ENCODE measurements at places on chromosomes 7 and 10.
A peak's percentile ranks its signal among the peaks of the same experiment; 100 is the strongest.

DNA sequence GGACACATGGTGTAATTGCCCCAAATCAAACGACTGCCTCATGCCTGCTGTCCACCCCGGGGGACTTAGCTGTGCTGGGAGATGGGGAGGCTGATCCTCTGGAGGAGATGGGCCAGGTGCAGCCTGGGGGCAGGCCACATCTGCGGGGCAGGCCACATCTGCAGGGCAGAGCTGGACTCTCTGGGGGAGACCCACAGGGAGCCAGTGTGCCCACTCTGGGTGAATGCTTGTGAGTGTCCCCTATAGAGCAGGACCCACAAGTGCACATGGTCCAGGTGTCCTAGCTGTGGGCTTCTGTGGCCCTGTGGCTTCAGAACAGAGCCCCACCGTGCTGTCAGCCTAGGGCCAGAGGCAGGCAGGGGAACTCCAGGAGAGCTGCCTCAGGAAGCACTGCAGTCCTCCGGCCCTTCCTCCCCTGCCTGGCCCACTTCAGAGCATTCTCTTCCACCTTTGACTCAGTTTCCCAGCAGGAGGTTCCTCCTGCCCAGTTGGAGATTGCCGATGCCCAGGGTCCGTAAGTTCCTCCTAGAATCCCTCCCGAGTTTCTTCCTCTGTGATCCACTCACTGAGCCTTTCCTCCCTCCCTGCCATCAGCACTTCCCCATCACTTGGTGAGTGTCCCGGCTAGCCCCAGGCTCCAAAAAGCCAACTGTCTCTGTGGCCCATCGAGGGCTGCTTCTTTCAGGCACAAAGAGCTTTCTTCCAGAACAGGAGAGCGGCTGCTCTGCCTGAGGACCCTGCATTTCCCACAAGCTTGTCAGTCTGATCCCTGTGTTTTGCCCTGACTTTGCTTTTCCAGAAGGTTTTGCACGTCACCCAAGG lies 50.3 kb downstream of the ADCYAP1R1 start:
- no peak for DNase-seq

DNA sequence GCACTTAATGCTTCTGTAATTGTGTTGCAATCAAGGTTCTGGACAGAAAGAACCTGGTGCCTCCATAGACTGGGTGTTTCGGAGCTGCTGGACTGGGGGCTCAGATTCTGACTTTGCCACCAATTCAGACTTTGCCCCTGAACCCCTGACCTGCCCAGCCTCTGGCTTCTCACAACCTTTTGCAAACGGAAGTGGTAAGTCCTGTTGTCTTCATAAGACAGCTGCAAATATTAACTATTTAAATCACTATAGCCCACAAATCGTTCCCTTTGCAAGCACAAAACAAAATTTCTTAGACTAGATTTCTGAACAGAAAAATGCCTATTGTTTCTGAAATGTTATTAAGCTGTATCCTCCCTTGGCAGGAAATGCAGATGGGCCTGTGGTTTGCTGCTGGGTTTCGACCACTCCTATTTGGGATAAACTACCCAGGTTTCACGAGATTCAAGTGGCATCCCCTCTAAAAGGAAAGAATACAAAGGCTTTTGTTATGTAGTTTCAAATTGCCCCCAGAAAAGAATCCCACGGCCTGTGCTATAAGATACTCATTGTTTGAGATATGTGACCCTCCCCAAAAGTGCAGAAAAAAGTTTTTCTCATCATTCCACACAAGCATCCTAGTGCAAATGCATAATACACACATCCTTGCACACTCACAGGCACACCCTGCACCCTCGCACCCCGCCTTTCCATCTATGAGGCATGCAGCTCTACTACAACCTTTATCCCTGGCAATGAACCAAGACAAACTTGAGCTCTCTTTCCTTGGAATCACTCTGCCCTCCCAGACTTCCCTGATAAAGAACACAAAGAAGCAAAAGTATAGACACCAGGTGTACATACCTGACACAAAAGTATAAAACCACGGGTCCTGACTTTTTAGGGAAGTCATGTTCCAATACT lies 209.1 kb downstream of the PRPF18 start:
- no peak for DNase-seq

DNA sequence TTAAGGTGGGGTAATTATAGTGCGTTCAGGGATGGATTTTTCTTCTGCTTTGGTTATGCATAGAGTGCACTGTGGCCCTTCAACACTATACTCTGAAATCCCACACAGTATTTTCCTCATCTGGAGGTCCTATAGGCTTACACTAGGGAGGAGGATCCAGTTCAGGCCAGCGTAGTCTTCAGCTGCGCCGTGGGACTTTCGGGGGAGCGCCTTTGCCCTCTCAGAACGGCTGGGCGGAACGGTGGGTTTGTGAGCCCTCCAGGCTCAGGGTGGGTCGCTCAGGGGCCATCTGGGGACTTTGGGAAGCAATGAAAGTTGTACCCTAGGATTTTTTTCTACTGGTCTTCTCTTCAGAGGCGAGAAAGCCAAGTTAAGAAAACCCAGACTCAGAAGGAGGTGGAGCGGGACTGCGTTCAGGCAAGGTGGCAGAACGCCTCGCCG lies 652 bp upstream of the VPS26A start:
- peak; percentile 88 for DNase-seq

GRCh38 chr10:97916586-97916985 lies 66.9 kb downstream of the GOLGA7B start:
- DNase-seq: peak; percentile 49

- DNase-seq: peak; percentile 39
Observed at GRCh38 chr10:87973635-87974034, 110.2 kb downstream of the PTEN start.

- peak; percentile 0 for DNase-seq
Observed at GRCh38 chr10:28796606-28797512, 119.5 kb downstream of the BAMBI start.

DNA sequence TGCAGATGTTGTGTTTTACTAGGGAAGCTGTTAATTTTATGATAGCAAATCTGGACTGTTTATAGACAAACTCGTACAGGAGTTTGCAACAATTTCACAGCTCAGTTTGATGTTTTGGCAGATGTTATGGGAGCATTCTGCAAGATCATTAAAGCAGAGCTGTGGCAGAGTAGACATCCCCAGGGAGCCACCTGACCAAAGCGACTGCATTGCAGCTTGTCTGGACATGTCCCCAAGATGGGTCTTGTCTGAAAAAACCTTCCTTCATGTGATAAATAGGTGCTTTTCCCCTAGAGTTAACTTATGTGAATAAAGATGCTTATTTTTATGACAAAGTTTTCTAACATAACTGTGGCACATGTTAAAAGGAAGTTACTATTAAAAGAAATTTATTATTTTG lies 91.2 kb upstream of the GPR141 start:
- no peak for DNase-seq

DNA sequence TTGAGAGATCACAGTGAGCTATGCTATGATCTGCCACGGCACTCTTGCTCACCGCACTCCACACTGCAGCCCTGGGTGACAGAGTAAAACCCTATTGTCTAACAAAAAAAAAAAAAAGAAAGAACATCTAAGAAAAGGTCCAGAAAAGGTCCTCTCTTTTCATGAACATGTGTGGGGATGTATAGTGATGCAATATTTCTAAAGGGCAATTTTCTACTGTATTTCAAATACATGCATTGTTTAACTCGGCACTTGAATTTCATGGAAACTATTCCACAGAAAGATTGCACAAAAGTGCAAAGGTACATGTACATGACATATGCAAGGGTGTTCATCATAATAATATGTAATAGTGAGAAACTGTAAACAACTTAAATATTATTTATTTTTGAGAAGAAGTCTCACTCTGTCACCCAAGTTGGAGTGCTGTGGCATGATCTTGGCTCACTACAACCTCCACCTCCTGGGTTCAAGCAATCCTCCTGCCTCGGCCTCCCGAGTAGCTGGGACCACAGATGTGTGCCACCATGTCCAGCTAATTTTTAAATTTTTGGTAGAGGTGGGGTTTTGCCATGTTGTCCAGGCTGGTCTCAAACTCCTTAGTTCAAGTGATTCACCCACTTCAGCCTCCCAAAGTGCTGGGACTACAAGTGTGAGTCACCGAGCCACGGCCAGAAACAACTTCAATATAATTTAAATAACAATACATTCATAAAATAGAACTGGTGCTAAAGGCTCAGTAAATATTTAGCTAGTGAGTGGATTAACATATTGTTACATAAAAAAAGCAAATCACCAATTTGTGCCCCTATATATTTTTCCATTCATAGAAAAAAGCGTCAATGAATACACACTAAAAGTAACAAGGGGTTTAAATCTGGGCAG lies 1.3 kb upstream of the PPRC1 start:
- peak; percentile 77 for DNase-seq

GRCh38 chr10:64486149-64486548 lies 964.9 kb downstream of the REEP3 start:
- DNase-seq: peak; percentile 3

DNA sequence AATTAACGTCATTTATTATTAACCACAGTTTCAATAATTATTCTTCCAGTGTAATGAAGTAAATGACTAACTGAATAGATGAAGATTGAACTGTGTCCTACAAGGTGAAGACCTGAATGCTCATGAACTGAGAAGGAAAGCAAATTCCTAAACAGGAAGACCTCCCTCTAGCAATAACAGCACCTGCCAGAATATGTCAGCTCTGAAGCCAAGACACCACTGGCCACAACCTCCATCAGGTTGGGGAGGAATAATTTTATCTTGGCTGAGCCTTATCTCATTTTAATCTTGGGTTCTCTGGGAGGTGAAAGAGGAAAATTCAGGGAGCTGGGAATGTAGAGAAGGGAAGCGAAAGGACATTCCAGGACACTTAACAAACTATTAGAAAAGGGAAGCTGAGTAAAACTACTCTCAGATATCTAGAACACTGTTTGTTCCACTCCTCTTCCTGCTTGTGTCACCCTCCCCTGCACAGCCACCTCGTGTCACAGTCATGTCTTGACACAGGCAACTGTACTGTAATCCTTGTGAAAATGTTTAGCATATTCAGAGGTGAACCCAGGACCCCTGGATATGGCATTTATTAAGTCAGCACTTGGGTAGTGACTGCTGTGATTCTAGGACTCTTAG lies 4.6 kb upstream of the SLC13A1 start:
- DNase-seq: no peak

GRCh38 chr10:24235471-24235870 lies 26.5 kb downstream of the KIAA1217 start:
- DNase-seq: no peak

DNA sequence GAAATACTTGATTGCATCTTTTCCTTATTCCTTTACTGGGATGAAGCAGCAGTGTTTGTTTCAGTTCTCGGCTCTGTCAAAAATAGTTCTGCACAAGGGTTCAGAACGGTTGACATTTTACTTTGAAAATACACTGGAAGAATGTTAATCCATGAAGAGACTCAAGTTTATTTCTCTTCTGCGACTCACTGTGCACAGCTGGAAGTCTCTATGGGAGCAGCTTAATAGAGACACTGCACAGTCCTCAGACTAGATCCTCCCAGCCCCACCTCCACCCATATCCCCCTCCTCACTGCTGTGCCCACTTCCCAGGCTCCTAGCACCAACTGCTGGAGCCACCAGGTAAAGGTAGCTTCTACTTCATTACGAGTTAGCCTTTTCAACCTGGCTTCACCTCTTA lies 517.8 kb downstream of the GRID1 start:
- DNase-seq: no peak

GRCh38 chr10:123769647-123770046 lies 103.5 kb downstream of the GPR26 start:
- no peak for DNase-seq

DNA sequence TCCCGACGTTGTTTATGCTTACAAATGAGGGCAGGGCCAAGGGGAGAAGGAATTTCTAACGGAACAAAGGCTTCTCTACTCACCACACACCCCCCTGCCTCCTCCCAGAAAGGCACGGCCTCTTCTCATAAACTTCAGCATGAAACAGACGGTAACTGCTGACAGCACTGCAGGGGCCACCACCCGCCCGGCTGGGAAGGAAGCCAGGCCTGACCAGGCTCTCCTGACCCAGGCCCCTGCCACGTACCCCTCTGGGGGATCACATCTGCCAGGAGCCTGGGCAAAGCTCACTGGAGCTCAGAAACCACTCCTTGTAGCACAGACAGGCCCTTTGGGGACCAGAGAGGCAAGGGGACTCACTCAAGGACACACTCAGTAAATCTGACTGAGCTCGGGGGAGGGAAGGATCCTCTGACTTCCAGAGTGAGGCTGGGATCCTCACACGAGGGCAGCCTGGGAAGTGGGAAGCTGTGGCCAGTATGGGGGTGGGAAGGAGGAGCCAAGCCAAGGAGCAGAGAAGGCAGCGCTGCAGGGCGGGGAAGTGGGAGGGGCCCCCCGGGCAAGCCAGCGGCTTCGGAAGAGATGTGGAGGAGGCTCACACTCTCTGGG lies 46.1 kb downstream of the ZCCHC24 start:
- DNase-seq: peak; percentile 98

DNA sequence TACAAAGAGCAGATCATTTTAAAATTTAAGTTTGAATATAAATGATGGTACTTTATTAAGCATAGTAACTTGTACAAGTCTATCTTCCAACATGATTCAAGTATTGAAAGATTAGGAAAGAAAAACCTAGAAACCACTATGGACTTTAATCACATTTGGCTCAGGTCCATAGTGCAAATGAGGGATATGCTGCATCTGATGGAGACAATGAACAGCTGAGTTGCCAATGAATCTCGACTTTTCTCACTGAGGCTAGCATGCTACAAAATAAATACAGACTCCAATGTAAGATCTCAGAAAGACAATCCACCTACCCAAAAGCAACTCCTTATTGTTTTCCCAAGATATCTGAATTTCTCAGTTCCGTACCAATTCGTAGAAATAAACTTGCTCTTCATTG lies 89.8 kb downstream of the SEMA3A start:
- DNase-seq: no peak

DNA sequence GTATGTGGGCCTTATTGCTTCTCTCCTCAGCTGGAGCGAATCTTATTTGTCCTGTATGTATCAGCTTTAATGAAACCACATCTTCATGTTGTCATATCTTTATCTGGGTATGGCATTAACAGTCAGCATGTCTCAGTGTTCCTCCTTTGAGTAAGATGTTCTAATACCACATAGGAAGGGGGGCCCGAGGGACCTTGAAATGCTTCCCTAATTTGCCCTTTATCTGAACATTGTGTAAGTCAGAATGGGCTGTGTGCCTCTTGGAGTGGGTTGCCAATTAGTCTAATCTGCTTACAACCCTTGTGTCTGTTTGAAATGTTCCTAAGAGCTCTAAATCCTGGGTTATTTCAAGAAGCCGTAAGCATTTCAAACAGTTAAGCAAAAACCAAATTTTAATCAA lies 623.8 kb downstream of the SUGCT start:
- DNase-seq: no peak

DNA sequence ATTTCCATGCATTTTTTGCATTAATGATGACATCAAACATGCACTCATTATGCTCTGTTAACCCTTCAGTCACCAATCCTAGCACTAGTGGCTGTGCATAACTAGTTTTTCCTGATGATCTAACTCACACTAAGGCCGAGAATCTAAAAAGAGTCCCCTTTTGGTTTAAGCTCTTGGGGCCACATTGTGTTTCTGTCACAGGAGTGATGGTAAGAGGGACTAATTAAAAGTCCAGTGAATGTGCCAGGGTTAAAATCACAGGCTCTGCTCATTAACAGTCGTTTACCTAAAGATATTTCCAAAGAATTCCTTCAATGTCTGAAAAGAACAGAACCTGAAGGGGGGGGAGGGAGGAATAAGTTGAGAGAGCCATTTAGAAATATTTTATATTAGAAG lies 359.0 kb upstream of the ANKRD30A start:
- no peak for DNase-seq
